ENCODE measurements at places on chromosomes 1 and 21.

DNA sequence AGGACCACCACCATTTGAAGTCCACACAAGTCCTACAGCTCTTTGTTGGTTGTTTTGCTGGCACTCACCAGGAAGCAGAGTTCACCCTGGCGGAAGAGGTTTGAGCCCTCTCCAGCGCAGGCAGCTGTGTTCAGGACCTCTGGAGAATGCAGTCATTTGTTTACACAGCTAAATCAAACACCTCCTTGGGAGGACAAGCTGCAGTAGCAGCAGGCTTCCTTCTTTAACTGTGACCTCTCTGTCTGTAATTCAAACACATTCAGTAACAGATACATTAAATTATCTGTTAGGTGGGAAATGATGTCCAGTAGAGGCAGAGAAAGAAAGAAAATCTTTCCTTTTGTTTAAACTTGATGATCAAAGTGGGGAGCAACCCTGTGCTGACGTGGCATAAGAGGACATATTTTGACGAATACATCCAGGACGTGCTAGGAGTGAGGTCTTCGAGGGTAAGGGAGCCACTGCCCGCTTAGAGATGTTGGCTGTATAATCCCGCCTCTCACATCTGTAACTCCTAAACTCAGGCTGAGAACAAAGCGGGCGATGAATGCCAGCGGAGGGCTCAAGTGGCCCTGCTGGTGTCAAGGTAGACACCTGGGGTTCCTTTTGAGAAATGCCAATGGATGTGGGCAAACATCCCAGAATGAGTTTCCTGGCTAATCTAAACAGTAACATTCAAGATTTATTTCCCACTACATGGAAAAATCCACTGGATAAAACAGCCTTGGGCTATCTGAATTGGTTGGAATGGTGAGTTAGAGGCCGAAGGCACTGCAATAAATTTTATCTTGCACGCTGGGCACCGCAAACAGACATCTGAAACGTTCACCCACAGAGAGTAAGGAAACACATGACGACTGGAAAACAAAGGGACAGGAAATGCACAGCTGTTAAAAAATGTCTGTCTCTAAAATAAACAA is 51.7 kb downstream of the ABCA4 start:
- DNase-seq, result no peak

DNA sequence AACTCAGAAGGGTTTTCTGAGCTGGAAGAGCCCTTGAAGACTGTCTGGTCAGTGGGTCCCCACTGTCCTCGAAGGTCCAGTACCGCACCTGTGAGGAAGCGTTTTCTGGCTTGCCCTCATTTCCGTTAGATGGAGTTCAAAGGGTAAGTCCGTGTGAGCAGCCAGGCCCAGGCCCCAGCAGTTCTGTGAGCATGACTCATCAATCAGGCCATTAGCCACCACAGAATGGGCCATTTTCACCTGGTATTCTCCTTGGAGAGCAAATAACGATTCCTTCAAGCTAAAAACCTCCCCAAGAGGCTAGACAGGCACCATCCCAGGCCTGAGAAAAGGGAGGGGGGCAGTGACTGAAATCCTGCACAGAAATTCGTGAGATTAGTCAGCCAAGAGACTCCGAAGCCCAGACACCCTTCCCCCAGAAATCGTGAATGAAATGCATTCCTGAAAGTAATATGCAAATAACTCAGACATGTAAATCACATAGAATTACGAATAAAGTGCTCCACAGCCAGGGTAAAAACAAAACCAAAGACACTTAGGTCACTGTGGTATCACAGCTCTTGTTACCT is 66.0 kb downstream of the BCAR3 start:
- no peak for DNase-seq

DNA sequence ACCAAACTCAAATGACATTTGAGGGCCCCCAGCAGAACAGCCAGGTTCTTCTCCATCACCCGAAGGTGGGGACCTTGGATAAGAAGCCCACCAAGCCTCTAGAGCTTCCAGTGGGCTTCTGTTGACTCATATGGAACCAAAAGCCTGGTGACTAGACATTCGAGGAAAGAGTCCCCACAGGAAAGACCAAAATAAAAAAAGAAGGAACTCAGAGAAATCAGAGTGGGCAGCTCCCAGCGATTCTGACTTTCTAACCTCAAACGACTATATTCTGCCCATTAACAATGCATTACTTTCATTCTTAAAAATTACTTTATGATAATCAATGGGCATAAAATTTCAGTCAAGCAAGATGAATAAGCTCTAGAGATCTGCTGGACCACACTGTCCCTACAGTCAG is 9.6 kb upstream of the CHIT1 start:
- DNase-seq, result no peak

- DNase-seq, result no peak
These were observed 3.0 kb downstream of the ATF6 start for GRCh38 chr1:161768986-161769672.

DNA sequence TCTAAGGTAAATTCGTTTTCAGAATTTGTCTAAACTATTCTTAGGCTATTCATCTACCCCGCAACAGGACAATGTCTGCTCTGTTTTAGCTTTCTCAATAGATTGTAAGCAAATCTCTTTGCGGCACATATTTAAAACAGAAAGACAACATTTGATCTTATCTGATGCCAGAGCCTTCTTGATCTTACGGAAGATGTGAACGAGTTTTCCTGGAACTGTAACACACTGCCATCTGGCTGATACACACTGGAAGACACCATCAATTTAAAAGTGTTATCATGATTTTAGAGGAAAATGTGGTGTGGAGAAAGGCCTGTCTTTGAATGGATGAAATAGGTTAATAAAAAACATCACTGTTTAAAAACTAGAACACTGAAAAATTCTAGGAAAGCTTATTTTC is 36.1 kb downstream of the COA6 start:
- DNase-seq, result no peak

DNA sequence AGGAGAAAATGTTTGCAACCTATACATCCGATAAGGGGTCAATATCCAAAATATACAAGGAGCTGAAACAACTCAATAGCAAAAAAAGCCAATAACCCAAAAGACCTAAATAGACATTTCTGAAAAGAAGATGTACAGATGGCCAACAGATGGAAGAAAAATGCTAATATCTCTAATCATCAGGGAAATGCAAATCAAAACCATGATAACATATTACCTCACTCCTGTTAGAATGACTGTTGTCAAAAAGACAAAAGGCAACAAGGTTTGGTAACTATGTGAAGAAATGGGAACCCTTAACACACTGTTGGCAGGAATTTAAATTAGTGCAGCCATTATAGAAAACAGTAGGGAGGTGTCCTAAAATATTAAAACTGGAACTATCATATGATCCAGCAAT is 74.7 kb downstream of the LEPR start:
- no peak for DNase-seq

GRCh38 chr1:14741082-14741481 is 142.6 kb downstream of the KAZN start:
- no peak for DNase-seq

GRCh38 chr1:244730153-244730933 is 77.4 kb downstream of the DESI2 start:
- DNase-seq, result no peak

GRCh38 chr1:96878640-96879039 is 157.1 kb downstream of the PTBP2 start:
- DNase-seq, result no peak

DNA sequence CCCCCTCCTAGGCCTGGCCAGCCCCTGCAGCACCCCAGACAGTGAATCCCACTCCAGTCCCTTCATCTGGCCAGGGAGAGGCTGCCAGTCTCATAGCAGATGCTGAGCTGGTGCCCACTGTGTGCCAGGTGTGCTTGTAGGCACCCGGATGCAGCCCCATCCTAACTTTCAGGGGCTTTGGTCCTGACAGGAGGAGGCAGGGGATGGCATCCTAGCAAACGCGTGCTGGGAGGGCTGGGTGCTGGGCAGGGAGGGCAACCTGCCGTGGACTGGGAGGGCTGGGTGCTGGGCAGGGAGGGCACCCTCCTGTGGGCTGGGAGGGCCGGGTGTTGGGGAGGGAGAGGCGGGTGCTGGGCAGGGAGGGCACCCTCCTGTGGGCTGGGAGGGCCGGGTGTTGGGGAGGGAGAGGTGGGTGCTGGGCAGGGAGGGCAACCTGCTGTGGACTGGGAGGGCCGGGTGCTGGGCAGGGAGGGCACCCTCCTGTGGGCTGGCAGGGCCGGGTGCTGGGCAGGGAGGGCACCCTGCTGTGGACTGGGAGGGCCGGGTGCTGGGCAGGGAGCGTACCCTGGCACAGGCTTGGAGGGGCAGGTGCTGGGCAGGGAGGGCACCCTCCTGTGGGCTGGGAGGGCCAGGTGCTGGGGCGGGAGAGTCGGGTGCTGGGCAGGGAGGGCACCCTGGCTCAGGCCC is 35.3 kb downstream of the SLC19A1 start:
- DNase-seq, result peak; percentile 11

DNA sequence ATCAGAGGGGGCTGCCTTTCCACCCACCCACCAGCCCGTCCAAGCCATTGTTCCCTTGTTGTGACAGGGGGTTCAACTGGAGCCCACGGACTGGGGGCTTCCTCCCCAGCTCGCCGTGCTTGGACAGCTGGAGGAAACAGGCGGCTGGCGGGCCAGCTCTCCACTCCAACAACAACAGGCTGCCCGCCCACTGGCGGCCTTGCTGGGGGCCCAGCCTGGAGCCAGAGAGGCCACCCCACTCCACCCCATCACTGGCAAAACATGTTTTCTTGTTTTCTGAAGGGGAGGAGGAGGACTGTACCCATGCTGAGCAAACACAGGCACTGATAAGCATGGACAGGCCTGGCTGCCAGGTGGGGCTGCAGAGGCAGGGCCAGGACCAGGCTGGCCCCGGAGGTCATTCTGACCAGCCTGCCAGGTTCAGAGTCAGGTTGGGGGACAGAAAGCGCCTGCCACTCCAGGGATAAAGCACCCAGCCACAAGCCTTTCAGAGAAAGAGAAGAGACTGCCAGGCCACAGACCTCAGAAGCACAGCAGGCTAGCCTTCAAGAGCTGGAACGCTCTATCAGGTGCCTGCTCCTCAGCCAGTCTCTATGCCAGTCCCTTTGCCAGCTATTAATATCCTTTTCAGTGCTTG is 32.8 kb downstream of the GJA4 start:
- DNase-seq, result no peak

DNA sequence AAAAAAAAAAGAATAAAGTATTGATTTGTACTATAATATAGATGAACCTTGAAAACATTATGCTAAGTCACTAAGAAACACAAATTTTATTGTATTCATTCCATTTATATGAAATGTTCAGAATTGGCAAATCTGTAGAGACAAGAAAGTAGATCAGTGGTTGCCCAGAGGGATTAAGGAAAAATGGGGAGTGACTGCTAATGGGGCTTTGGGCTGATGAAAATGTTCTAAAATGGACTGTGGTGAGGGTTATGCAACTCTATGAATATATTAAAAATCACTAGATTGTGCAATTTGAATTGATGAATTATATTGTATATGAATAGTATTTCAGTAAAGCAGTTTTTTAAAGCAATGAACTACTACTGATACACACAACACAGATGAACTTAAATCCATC is 10.0 kb downstream of the GDAP2 start:
- DNase-seq, result no peak

- DNase-seq, result no peak
These were observed 49.7 kb upstream of the RCC2 start for GRCh38 chr1:17488995-17489767.

GRCh38 chr1:248851390-248851789 is 7.5 kb downstream of the ZNF692 start:
- DNase-seq, result no peak

GRCh38 chr1:80882553-80882952 is 918.2 kb upstream of the ADGRL2 start:
- DNase-seq, result no peak

DNA sequence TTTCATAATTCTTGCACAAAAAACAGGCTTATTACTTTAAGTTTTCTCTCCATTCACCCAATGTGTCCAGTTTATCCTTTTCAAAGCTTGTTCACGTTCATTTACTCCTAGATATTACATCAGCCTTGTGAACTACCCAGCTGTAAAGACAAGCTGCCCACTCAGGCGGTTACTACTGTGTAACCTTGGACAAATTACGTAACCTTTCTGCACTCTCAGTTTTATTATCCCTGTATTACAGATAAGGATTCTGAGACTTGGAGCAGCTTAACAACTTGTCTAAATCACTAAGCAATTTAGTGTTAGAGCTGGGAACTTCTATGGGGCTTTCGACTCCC is 20.5 kb upstream of the LPAR3 start:
- DNase-seq, result peak; percentile 9

- DNase-seq, result no peak
These were observed 268.9 kb downstream of the HHAT start for GRCh38 chr1:210597555-210598134.

DNA sequence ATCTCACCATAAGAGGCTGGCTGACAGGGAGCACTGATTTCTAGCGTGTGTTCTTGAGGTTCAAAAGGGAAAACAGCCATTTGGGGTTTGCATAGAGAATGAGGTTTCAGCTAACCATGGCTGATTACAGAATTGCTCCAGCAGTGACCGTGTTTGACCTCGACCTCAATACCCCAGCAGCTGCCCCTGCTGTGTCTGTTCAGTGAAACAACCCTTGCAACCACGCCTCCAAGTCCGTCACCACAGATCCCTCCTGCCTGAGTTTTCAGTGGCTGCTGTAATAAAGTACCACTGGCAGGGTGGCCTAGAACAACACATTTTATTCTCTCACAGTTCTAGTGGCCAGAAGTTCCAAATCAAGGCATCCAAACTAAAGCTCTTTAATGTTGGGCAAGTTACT is 147.7 kb downstream of the HUNK start:
- DNase-seq, result no peak

GRCh38 chr21:25569084-25569483 is 38.2 kb downstream of the MRPL39 start:
- no peak for DNase-seq

- DNase-seq, result no peak
These were observed 138.3 kb upstream of the DUSP10 start for GRCh38 chr1:221880182-221880581.

DNA sequence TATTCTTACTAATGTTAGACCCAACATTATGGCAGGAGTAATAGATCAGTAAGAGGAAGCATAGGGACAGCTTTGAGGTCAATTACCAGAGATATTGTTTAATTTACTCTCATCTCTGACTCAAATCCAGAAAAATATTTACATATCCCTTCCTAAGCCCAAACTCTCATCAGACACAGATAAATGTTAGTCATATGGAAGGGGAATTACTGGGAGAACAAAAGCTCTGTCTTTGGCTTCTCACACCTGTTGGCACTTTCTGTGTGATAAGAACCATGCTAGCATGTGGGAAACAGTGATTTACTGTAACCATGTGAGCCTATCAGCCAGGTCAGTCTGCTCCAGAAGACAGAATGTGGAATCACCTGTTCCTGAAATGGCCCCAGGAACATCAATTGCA is 72.4 kb downstream of the DUSP10 start:
- DNase-seq, result no peak

- no peak for DNase-seq
These were observed 29.7 kb downstream of the MRPL39 start for GRCh38 chr21:25577424-25578055.

GRCh38 chr1:22712502-22713271 is 2.0 kb downstream of the EPHB2 start:
- DNase-seq, result no peak

GRCh38 chr21:17925899-17926298 is 106.7 kb upstream of the C21orf91 start:
- DNase-seq, result peak; percentile 28

GRCh38 chr1:37560401-37561132 is 3.8 kb downstream of the DNALI1 start:
- no peak for DNase-seq

GRCh38 chr1:233277637-233278606 is 17.6 kb downstream of the PCNX2 start:
- no peak for DNase-seq
